ENCODE measurements at places on chromosomes 13 and 19. TPM values are rescaled to one million over a fixed set of nuclear protein-coding genes. Genes with fewer than 3 reads are reported as not detected.

Gene PLPPR3
- not detected for polyA plus RNA-seq

Gene CYP4F2
- polyA plus RNA-seq, result not detected

Gene RXFP2
- not detected for polyA plus RNA-seq

Gene PROZ
- 0.17 TPM for polyA plus RNA-seq

Gene ATP1A3
- polyA plus RNA-seq, result not detected

Gene LINGO3
- polyA plus RNA-seq, result 0.14 TPM

DNA sequence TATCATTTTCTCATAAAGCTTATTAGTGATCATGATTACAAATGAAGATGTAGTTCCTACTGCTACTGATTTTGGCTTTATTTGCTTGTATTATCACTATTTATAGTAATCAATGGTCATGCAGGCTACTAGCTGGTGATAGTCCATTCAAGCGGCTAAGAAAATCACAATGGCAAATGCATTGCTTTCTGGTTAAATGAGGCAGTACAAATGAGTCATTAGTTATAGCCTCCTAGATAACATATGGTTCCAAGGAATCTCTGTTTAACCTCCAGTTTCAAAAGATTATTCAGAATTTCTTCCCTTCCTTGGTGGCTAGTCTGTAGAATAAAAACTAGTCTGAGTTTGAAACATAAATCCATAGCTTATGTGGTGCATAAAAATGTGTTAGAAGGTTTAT lies 141.3 kb upstream of the HTR2A start:
- DNase-seq, result no peak

- no peak for DNase-seq
Measured at GRCh38 chr13:105048677-105049076, 1486.8 kb downstream of the EFNB2 start.

DNA sequence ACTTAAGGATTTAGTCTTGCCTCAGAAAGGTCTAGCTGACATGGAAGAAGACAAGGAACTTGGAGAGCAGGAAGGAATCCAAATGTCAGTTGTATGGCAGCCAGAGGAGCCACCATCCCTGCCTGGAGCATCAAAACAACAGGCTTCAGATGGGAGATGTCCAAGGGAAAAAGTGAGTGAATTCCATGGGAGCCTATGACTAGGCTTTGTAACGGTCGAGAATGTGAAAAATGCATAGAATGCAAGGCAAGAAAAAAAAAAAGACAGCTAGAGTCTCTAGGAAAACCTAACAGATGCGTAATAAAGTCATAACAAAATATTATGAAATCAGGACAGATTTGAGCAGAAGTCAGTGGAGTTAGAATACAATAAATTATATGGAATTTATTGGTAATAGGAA lies 183.7 kb upstream of the LSM14A start:
- no peak for DNase-seq

- DNase-seq, result peak; percentile 48
Measured at GRCh38 chr13:46721054-46721453, 75.9 kb downstream of the ESD start.

DNA sequence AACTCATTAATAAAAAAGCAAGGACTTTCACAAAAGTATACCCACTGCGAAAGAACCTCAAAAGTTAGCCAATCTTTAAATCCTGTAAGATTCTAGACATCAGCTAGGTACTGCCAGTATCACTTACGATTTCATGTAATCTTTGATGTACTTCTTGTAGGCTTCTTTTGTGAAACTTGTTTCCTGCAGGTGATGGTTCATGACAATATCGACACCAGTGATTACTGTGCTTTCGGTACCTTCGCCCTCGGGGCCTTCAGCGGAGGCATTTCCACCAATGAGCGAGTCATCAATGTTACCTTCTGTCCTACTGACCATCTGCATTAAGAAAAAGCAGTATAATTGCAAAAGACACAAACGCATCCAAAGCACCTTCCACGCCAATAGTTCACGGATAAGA lies 1.1 kb downstream of the TPT1 start:
- DNase-seq, result no peak

DNA sequence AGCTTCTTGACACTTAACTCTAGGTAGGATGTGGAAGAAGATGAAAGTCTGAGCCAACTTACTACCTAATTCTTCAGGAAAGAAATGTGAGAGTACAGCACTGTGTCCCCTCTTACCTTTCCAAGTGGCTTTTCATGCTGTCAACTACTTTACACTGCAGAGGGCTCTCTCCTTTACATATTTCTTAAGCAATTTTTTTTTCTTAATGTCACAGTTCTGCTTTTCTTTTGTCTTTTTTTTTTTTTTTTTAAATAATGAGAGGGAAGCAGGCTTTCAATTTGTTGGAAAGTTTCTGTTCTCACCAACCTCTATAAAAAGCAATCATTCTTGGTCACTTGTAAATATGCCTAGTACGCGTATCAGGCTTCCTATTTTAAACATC lies 212.7 kb upstream of the MIR17HG start:
- no peak for DNase-seq

DNA sequence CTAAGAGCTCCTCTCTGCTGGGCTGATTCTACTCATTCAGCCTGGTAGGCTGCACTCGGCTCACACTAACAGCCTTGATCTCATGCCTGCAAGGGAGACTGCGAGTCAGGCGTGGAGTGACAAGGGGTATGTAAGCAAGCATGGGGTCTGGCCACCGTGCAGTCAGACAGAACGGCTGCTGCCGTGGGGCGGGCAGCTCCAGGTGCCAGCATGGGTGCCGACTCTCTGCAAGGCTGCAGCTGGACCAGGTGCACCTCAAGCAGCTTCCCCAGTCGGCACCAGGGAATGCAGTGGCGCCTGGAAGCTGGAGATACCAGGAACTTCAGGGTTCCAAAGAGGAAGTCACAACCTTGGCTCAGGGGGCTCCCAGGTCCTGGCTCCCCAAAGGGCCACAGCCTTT lies 892.3 kb downstream of the OLFM4 start:
- DNase-seq, result no peak

GRCh38 chr13:48511621-48512230 lies 21.2 kb downstream of the RCBTB2 start:
- DNase-seq, result no peak

GRCh38 chr19:23992348-23992747 lies 77.7 kb downstream of the ZNF726 start:
- no peak for DNase-seq

GRCh38 chr19:29172302-29172701 lies 40.6 kb downstream of the UQCRFS1 start:
- DNase-seq, result no peak

DNA sequence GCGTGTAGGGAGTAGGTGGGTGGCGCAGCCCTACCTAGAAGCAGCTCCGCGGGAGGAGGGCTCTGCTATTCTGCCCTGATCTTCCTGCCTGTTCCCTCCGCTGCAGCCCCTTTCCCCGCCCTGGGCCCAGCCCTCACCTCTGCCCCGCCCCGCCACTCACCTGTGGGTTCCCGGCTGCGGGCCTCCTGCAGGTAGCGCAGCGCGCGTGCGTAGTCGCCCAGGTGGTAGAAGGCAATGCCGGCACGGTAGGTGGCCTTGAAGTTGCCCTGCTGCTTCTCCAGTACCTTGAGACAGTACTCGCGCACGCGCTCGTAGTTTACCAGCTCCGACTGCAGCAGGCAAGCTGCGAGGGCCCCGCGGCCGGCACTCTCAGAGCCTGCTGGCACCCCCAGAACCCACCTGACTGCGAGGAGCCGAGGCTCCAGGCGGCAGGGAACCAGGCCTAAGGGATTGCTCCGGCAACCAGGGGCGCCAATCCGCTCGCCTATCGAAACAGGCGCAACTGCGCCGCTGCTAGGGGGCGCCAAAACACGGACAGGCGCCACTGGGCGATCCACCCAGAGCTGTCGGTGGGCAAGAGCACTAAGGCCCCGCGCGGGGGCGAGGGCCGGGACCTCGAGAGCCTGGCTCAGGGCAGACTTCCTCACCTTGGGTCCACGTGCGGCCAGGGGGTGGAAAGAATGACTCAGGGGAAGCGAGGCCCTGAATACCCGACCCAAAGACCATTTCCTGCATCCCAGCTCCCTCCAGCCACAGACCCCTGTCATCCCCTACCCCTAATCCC lies 965 bp downstream of the TTC9B start:
- DNase-seq, result no peak

- DNase-seq, result peak; percentile 90
Measured at GRCh38 chr13:110412132-110412914, 105.2 kb downstream of the COL4A2 start.

DNA sequence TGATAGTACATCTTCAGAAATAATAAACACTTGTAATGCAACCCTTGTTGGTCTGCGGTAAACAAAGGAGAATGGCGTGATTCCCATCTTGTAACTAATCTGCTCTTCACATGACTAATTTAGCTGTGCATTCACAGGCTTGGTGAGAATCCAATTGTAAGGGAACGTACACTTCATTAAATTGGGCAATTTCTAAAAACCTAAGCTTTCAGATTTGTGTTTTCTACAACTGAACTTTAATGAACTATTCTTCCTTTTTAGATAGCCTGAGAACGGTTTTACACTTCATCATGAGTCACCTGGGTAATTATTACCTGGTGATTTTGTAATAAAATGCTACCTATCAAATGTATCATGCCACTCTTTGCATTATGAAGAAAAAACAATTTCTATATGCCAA lies 306.9 kb downstream of the KLF5 start:
- DNase-seq, result no peak

GRCh38 chr19:39052243-39052746 lies 19.9 kb upstream of the FBXO27 start:
- DNase-seq, result peak; percentile 26

GRCh38 chr19:18152442-18152816 lies 534 bp upstream of the PIK3R2 start:
- DNase-seq, result peak; percentile 95

- DNase-seq, result no peak
Measured at GRCh38 chr13:27334774-27335435, 64.3 kb downstream of the RASL11A start.

DNA sequence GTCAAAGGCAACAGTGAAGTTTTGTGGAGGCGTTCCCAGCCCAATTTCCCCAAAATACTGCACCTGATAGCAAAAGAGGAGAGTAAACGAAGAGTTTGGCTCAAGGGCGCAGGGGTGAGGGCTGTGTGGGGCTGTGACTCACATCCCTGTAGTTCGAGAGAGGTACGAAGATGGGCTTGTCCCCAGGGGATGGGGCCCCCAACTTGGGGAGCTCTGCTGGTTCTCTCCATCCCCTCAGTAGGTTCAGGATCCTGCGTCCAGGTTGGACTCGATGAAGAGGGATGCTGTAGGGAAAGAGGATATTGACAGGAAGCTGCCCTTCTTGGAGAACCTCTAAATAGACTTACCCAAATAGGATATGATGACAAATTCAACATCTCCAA lies 3.4 kb downstream of the NAPSA start:
- DNase-seq, result no peak

DNA sequence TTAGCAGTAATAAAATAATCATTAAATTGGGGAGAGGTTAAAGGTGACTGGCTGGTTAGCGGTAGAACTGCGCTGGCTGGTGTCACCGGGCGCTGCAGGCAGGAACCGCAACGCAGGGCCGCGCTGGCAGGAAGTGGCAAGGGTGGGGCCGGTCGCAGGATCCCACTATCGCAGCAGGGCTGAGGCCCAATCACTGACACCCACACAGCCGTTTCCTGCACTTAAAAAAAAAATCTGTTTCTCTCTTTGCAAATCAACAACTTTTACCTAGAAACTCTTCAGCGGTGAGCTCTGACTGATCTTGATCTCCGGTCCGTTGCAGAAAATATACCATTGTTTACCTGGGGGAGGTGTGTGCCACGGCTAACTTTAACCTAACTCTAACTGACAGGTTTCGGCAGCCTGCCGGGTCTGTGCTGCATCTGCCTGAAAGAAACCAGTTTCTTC lies 46.9 kb downstream of the KLF2 start:
- no peak for DNase-seq

DNA sequence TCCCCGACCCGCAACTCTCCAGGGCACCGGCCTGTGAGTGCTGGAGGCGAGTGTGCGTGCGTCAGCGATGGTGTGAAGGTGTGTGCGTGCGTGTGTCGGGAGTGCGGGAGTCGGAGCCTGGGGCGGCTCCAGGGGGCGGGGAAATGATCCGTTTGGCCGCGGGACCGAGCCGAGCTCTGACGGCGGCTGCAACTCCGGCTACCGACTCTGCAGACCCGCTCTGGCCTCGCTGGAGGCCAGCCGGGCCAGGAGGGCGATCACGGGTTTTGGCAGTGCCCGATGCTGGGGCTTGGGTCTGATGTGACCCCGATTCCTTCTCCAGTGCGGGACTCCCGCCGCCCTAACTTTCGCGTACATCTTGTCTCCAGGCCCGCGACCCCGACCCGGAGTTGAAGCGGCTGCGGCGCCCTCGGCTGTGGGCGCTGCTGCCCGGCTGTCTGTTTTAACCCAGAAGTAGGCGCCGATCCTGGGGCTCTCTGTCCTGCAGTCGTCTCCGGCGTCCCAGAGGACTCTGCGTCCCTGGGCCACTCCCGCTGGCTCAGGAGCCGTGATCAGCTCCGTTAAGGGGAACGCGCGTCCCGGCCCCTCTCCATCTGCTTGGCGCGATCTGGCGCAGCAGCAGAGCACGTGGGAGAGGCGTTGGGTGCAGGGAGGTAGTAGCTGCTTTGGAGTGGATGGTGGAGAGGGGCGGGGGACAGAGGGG lies 1.2 kb downstream of the CHST8 start:
- no peak for DNase-seq

DNA sequence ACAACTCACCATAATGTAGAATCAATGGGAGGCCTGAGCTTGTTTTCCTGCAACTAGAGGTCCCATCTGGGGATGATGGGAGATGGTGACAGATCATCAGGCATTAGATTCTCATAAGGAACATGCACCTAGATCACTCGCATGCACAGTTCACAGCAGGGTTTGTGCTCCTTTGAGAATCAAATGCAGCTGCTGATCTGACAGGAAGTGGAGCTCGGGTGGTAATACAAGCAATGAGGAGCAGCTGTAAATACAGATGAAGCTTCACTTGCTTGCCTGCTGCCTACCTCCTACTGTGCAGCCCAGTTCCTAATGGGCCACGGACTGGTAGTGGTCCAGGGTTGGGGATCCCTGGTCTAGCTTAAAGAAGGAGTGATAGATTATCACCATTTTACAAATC lies 33.0 kb downstream of the KPNA3 start:
- DNase-seq, result no peak

DNA sequence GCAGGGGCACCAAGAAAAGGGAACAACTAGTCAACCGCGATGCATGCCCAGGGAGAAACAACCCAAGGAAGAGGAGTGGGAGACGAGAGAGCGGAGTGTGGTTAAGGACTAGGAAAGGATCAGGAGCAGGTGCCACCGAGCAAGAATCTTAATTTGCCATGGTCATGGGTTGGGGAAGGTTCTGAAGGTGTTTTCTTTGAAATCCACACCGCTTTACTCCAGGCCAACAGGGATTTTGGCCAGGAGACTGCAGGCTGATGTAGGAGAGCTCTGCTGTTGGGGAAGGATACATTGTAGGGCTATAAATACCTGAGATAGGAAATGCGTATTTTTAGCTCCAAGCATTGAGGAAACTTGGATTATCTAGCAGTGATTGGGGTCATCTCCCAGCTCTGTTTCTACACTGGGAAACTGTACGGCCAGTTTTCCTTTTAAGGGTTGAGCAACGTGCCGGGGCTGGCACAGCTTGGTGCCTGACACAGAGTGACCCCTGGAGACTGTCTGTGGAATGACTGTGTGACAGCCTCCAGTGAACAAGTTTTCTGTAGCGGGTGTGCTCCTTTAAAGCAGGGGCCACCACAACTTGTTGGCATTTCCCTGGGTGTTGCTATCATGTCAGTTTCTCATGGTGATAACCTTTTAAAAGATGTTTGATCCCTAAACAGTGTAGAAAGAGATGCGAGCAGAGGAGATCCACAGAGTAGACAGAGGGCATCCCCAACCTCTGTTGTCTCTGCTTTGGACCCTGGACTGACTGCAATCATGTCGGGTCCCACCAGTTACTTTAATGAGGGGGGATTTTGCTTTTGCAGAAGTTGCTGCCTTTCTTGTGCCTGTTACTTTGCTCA lies 34.3 kb downstream of the ZNF536 start:
- DNase-seq, result no peak

GRCh38 chr19:37304190-37304883 lies 66.6 kb upstream of the ZNF527 start:
- DNase-seq, result no peak

All from hindlimb muscle (tissue), 1 donor.